Epithelial cell of esophagus (primary cell): ENCODE measurements at places on chromosomes 5 and 9.
A peak's percentile ranks its signal among the peaks of the same experiment; 100 is the strongest.

DNA sequence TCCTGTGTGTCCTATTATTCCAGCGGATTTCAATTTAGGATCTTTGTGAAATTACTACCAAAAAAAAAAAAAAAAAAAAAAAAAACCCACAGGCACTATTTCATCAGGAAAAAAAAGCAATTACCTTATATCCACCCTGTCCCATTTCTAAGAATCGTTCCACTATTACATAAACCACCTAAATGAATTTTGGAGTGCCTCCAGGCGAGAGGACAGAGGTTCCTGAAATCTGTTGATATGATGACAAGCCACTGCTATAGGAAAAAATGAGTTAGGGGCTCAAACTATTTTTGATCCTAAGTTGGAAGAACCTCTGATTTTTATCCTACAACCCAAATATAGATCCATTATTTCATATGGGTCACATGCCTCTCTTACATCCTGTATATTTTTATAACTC, 177.9 kb downstream of the GNAQ start:
- DNase-seq: no peak

DNA sequence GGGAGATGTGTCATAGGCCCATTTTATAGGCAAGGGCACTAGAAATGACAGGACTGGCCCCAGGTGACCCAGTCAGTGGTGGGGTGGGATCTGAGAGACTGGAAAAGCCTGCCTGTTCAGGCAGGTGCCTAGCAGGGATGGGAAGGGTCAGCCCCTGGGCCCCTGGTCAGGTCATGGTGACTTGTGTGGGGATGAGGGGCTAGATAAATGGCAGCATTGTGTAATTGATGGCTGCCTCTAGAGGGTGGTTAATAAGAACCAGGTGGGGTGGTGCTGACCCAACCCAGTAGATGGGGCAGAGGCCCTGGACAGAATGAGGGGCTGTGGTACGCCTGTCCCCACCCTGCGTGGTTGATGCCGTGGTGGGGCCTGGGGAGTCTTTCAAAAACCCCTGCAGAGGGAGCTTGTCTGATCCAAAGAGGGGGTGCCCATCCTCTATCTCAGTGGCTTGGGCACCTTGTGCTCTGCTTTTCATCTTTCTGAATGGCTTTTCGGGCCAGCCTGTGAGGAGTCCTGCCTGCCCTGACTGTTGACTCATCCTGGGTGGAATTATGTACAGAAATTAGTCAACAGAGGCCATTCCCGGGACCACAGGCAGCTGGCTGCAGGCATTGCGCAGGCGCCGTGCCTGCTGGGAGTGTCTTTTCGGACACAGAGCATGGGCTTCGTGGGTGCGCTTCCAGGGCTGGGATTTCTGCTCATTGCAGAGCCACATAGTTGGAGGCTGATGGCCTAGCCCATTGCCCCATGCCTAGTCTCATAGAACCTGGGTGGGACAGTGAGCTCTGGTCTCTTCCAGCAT, 93.6 kb upstream of the PITX1 start:
- peak; percentile 94 for DNase-seq

DNA sequence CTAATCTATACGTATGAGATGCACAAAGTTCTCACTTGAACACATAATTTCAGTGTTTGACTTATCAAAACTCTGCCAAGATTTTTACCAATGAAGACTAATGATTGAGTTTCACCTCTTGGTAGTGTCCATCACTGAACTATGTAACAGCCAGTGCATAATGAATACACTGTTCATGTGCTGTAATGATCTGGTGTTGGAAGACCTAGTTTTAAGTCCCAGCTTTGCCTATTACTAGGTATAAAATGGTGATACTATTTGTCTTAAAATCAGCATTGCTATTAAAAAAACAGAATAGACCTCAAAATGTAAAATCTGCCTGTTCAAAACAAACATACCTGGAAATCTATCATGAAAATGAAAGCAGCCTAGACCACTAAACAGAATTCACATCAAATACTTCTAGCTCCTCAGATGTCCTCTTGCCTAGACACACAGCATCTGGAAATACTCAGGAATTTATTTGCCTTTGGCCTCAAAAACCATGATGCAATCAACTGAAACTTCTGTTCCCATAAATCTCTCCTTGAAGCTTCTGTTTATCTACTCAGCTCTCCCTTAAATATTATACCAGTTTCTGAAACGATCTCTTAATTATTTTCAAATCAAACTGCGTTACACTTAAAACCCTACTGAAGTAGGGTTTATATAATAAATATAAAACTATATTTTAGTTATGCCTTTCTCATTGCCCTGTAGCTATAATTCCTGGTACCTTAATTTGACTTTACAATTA, 38.1 kb downstream of the MRPS27 start:
- peak; percentile 11 for DNase-seq

GRCh38 chr5:67195406-67196275, 958 bp downstream of the CD180 start:
- DNase-seq: no peak

DNA sequence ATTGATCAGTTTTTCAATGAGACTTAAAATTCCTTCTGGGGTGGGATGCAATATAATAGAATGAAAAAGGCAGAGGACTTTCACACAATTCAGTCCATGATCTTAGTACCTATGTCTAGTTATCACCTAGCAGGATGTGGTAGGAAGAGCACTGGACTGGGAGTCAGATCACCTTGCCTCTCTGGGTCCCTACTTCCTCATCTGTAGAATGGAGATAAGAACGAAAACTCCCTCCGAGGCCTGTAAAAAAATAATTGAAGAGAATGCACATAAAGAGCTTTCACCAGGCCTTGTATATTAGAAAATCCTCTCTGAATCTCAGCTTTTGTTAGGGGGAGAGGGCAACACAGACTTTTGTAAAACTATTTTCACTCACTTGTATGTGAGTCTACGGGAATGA, 681 bp upstream of the TMEFF1 start:
- no peak for DNase-seq

GRCh38 chr5:172494630-172495505, 40.5 kb upstream of the SH3PXD2B start:
- no peak for DNase-seq

DNA sequence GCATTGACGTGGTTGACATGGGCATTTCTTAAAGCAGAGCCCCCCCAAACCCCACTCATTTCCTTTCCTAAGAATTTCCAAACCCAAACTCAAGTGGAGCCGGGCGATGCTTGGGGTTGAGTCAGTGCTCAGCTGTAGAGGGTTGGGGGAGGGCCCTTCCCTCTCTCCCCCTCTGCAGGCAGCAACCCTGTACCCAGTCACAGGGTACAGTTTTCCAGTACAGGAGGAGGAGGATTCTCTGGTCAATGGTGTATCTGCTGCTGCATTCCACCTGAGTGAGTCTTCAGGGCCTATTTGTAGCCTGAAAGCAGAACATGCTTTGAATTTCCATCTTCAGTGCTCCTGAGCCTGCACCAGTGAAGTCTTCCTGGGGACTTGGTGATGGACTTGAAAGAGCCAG, 55.8 kb downstream of the ENTREP1 start:
- peak; percentile 53 for DNase-seq

- no peak for DNase-seq
Observed at GRCh38 chr9:99779277-99779676, 42.4 kb upstream of the NR4A3 start.

- DNase-seq: no peak
Observed at GRCh38 chr9:120694559-120694958, 19.7 kb downstream of the MEGF9 start.

DNA sequence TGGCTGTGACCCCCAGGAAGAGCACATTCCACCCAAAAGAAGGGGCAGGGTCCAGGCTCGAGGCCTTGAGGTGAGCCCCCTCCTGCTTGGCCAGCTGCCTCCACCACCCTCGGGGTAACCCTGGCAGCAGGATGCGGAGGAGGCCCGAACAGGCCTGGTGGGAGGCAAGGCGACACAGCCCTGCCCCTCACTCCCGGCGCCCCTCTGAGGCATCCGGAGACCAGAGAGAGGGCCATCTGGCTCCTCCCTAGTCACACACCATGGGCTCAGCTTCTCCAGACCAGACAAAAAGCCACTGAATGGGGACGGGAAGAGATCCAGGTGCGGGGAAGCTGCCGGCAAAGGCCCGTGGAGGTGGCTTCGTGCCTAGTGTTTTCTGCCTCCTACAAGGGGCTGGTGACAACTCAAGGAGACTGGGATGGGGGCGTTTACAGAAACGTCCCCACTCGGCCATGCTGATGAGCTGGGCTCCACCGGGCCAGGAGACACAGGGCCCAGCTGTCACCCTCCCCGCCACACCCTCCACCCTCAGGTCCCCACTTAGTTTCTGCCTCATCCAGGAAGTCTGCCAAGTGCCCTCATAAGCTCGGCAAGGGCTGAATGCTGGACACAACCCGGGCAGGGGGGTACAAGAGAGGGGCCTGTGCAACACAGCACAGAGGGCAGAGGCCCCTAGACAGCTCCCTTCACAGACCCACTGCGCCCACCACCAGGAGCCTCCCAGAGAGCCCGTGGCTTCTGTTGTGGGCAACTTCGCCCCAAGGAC, 41.9 kb downstream of the NACC2 start:
- DNase-seq: peak; percentile 20

- DNase-seq: peak; percentile 33
Observed at GRCh38 chr9:101388507-101388993, 3.7 kb upstream of the BAAT start.

DNA sequence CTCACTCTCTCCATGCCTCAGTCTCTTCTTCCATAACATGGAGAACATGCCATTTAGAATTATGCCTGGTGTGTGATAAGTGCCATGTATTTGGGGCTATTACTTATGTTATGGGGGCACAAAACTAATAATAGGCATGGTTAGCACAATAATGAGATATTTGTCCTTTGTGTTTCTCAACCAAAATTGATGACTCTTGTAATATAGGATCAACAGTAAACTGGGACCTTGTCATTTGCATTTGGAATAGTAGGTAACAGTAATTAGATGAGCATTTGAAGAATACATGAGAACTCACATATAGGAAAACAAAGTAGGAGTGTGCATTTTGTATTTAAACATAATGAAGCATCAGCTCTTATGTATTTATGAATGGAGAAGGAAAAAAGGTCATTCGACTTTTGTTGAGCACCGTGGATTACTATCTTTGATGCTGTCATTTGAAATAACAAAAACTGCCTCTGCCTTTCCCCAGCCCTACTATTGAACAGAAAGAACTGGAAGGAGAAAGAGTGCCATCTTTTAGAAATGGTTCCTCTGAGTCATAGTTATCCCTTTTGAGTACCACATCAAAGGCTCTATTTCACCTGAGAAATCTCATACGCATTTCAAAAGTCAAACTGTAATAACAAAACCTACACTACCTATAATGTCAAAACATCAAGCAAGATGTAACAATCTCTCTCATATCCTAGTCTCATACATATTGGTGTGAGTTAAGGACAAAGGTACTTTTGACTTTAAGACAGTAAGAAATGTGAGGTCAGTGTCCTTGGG, 655.2 kb downstream of the PDE4D start:
- no peak for DNase-seq

- no peak for DNase-seq
Observed at GRCh38 chr5:143870362-143870761, 58.4 kb downstream of the HMHB1 start.

- peak; percentile 60 for DNase-seq
Observed at GRCh38 chr5:109529520-109529919, 119.7 kb upstream of the PJA2 start.

DNA sequence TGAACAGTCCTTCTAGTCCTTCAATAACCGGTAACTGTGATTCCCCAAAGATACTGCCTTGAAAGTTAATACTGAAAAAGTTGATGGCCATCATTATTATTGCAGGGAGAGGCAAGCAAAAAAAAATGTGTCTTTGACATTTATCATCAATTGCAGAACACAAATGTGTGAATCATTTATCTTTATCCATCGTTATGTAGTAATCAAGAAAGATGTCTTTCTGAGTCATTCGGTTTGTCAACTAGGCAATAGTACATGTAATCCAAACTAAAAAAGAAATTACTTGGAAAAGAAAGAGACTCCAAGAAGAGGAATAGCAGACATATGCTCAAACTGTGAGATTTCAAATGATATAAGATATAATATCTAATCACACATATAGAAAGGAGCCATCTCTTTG, 473.0 kb downstream of the CETN3 start:
- DNase-seq: peak; percentile 57

DNA sequence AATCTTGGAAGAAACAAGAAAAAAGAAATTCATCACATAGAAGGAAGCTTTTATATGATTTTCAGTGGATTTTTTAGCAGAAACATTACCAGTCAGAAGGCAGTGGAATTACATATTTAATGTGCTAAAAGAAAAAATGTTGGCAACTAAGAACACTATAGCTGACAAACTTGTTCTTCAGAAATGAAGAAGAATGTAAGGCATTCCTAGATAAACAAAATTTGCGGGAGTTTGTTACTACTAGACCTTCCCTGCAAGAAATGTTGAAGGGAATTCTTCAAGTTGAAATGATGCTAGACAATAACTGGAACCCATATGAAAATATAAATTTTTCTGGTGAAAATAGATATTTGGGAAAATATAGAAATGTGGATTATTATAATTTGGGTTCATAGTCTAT, 718.3 kb upstream of the GRAMD2B start:
- no peak for DNase-seq

DNA sequence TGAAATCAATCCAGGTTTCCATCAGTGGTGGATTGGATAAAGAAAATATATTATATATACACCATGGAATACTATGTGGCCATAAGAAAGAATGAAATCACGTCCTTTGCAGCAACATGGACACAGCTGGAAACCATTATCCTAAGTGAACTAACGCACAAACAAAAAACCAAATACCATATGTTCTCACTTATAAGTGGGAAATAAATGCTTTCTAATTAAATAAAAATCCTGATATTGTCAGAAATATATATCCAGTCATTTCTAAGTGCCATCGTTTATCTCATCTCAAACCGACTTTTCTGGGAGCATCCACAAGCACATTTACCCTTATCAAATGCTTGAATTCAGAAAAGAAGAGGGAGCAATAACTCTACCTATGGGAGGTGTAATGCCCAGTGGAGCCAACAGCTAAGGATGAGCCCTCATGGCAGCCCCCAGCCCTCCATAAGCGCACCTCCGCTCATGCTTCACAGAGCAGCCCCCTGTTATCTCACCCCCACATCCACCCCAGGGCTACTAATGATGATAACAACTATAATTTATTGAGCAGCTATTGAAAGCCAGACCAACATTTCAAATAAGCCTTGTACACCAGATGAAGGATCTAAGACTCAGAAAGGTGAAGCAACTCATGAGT, 101.7 kb upstream of the SPOCK1 start:
- DNase-seq: no peak

GRCh38 chr5:179362355-179362754, 17.1 kb upstream of the ADAMTS2 start:
- DNase-seq: no peak

GRCh38 chr5:51275428-51275827, 107.8 kb upstream of the ISL1 start:
- DNase-seq: no peak
